ENCODE measurements at places on chromosomes 11 and 22. TPM values are rescaled to one million over a fixed set of nuclear protein-coding genes. Genes with fewer than 3 reads are reported as not detected.

Gene GAL3ST1
- polyA plus RNA-seq: 10.4 TPM

Gene BACE1
- polyA plus RNA-seq: 6.3 TPM

Gene CARD10
- 15.3 TPM for polyA plus RNA-seq

Gene DEPDC7
- polyA plus RNA-seq: 15.1 TPM
